ENCODE measurements at places on chromosomes 7 and 10.

- no peak for DNase-seq
Measured at GRCh38 chr7:106552645-106553445, 108.1 kb downstream of the CCDC71L start.

- DNase-seq: no peak
Measured at GRCh38 chr7:82175319-82175718, 268.3 kb downstream of the CACNA2D1 start.

- no peak for DNase-seq
Measured at GRCh38 chr7:9189703-9190102, 756.3 kb downstream of the NXPH1 start.

DNA sequence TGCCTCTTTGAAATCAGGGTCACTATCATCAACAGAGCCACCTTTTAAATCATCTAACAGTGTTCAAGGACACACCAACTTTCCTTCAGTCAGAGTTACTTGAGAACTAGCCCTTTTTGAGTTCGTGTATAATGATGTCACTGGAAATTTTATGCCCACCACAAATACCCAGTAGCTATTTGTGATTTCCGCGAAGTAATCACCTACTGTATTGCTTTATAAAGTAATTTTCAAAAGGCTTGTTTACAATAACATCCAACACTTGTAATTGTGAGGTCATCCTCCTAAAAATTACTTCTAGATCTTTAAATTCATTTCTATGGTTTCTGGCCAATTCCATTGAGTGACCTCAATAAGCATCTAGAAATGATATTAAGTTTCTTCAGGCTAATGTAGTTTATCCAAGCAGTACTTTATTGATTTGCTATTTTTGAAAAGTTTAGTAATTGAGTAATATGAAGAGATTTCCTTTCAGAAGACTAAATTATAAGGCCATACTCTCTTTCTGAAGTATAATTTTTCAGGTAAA lies 12.8 kb downstream of the TRDMT1 start:
- no peak for DNase-seq

DNA sequence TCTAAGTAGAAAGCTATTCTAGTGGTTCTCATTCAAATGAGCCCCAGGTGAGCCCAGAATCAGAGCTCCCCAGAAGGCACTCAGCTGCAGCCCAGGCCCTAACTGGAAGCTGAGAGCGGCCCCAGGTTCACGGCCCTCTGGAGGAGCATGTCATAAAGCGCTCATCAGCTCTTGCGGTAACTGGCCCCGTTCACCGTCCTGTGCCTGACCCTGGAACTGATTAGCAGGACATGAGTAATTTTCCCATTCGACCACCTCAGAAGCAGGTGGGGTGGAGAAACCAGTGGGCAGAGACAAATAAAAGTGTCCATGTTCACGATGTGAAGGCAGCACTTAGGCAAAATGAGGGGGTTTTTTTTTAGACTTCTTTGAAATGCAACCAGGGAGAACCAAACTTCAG lies 136.1 kb upstream of the LYZL2 start:
- no peak for DNase-seq

DNA sequence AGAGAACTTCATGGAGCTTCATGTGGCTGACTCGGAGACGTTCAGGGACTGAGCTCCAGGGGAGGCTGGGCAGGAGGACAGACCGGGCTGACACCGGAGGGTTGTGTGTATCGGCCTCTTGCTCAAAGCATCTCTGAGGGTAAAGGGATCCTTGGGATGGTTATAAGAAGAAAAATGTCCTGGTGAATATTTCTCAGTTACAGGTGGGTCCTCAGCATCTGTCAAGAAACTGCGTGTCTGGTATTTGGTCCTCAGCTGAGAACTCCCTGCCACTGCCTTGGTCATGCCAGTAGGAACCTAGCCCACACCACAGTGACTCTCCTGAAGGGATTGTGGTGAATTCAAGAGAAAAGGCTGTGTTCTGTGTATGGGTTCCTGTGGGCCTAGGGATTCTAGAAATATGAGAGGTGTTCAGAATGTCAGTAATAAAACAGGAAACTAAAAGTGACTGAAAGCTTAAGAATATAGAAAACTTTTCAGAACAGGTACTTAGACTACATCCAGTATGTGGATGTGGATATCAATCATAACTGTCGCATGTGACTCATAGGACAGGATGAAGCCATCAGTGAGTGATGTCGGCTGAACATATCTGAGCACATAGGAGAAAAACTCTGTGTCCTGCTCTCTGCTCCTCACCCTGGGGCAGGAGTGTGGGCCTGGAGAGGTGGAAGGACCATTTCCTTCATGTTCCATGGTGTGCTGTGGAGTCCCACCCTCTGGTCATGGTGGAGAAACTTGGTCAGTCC lies 28.4 kb downstream of the MBL2 start:
- DNase-seq: no peak

Measured in suprapubic skin (tissue), 4 donors.